ENCODE measurements at places on chromosomes 4 and X.

GRCh38 chr4:16579866-16580265 is 318.6 kb downstream of the LDB2 start:
- no peak for DNase-seq

GRCh38 chr4:104919406-104919805 is 227.3 kb upstream of the TET2 start:
- no peak for DNase-seq

DNA sequence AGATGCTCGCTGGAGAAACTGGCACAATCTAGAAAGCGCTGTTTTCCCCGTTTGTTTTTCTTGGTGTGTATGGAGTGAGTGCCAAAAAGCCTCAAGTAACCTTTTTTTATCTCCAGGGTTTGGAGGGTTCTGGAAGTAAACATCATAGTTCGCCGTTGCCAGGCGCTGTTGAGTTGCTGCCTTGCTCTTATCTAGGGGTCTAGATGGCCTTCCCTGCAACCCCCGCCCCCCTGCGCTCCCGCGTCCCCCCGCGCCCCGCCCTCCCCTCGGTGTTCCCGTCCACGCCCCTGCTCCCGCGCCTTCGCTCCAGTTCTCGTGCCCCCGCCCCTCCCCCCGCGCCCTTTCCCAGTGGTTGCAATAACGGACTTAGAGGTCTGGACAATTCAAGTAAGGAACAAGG is 555 bp upstream of the GCNA start:
- no peak for DNase-seq

- DNase-seq: no peak
These were observed 20.5 kb downstream of the HADH start for GRCh38 chr4:108010167-108010566.

DNA sequence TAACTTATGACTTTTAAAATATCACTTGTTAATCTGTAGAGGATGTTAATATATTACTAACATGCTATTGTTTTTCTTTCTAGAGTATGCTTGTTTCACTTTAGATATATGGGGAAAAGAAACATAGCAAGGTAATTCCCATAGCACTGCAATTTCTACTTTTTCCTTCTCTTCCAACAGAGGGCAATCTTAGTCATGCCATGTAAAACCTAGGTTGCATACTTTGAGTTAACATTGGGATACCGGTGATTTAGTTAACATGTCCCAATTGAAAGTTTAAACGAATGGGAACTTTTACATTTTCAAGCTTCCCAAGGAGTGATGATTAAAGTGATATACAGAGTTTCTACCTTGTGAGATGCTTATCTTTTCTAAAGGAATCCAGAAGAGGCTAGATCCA is 89.4 kb upstream of the IL13RA1 start:
- no peak for DNase-seq

- DNase-seq: no peak
These were observed 86.5 kb upstream of the CBLL2 start for GRCh38 chrX:22186165-22186564.

GRCh38 chr4:47340914-47341313 is 122.6 kb downstream of the COMMD8 start:
- no peak for DNase-seq

DNA sequence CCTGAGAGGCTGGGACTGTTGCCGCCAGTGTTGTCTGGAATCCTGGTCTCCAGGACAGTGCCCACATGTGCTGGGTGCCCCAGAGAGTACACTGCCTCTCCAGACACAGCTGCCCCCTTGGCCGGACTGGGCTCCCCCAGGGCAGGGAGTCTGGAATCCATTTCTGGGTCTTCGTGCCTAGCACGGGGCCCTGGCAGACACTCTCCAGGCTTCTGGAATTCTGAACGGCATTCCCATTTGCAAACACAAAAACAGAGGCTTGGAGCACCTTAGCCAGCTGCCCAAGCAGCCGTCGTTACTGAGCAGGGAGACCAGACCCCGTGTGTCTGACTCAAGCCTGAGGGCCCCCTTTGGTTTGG is 20.8 kb downstream of the HMX1 start:
- no peak for DNase-seq

DNA sequence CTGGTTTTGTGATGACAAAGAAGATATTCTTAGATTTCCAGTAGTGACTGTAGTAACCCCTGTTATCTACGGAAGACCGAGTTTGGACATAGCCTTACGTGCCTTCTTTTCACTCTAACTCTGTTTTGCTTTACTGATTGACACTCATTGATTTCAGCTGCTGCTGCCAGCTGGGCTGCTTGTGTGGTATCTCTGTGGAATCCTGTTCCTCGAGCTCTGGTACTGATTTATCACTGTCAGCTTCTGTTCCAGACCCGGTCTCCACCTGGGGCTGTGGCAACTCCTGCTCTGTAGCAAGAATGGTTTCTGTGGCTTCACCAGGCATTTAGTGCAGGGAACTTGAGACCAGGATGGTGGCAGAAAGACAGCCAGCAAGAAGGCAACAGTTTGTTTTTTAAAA is 24.6 kb upstream of the LAP3 start:
- no peak for DNase-seq

GRCh38 chrX:153598541-153599191 is at the start of gene CCNQ:
CCNQ (minus strand) TSS chrX:153599139; CDS start chrX:153599073, 66 bp downstream.
- DNase-seq: no peak

DNA sequence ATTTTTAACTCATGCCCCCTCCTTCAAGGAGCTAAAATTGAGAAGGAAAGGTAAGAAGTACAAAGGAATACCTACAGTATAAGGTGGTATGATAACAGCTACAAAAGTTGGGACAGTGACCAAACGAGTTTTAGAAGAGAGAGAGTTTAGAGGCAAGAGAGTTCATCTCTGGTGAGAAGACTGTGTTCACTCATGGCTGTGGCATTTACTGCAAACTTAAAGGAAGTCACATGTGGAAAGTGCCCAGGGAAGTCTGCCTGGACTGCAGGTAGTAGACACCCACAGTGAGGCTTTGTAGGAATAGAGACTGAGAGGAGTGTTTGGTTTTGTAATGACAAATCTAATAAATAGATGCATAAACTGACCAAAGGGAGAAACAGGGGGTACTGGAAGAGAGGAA is 493.5 kb downstream of the IL15 start:
- DNase-seq: no peak

- no peak for DNase-seq
These were observed 21.5 kb downstream of the PRSS12 start for GRCh38 chr4:118331352-118331751.

- DNase-seq: no peak
These were observed 128.3 kb downstream of the MAGEE1 start for GRCh38 chrX:76555816-76556215.

GRCh38 chr4:3807311-3807710 is 41.1 kb downstream of the ADRA2C start:
- no peak for DNase-seq

DNA sequence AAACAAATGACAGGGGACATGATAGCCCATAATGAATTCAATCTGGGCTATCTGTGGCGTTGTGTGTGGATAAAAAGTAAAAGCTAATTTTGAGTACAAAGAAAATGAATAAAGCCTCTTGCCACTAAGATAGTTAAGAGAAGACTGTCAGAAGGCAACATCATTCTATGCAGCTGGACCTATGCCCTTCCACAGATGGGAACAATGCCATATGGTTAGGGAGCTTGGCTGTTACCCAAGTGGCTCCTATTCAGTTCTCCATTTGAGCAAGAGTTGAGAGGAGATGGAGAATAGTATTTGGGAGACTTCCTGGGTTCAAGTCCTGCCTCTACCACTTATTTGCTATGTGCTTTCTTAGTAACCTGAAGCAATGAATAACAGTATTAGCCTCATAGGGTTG is 107.7 kb downstream of the ANXA3 start:
- DNase-seq: no peak

All from stimulated activated CD8-positive, alpha-beta memory T cell treated with anti-CD3 and anti-CD28 coated beads, Interleukin-2, amount 100 ng/mL, for 1 hour (primary cell).